ENCODE measurements at places on chromosomes 7 and 10.

- DNase-seq, result no peak
These were observed 70.4 kb upstream of the DNAJB12 start for GRCh38 chr10:72425133-72425532.

- DNase-seq, result no peak
These were observed 67.3 kb downstream of the VWA2 start for GRCh38 chr10:114306116-114306973.

DNA sequence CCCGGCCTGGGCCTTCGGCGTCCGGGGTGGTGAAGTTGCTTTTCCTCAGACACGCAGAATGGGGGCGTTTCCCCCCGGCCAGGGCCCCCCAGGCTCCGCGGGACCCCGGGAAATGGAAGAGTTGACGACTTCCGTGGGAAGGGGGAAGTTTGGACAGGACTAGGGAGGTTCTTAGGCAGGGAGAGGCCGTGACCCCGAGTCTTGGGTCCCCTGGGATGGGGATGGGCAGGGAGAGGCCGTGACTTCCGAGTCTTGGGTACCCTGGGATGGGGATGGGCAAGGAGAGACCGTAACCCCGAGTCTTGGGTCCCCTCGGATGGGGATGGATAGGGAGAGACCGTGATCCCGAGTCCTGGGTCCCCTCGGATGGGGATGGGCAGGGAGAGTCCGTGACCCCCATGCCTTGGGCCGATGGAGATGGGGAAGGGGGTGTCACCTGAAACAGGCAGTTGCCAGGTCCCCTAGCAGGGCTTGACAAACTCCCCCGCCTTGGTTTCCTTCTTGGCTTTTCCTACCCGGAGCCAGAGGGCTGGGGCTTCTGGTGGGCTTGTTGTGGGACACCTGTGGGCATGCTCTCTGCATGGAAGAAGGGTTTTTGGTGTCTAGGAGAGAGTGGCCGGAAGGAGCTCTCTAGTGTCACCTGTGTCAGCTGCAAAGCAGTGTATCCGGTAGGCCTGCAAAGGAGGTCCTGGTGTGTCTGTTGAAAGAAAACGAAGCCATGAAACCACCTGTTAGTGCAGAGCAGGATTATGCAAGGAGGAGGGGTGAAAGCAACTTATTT, 1.1 kb downstream of the TRRAP start:
- no peak for DNase-seq

DNA sequence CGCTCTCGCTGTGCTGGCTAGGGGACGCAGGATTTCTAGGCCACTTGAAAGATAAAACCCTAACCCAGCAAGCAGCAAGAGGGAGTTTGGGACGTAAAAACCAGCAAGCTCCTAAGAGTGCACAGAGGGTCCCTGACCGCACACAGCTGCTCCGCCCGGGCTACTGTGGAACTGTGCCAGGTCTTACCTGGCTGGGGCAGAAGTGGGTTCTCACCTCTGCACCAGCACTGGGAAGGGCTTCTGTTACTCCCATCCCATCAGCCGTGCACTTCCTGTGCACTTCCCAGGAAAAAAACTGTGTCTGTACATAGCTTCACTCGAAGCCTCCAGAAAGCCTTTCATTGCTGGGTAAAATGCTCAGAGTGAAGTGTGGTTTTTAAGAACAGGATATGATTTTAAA, 45.9 kb upstream of the PTF1A start:
- DNase-seq, result no peak

- no peak for DNase-seq
These were observed 32.9 kb upstream of the KMT2E start for GRCh38 chr7:104980841-104981671.

GRCh38 chr7:29090836-29091601, 55.3 kb downstream of the CPVL start:
- DNase-seq, result no peak

DNA sequence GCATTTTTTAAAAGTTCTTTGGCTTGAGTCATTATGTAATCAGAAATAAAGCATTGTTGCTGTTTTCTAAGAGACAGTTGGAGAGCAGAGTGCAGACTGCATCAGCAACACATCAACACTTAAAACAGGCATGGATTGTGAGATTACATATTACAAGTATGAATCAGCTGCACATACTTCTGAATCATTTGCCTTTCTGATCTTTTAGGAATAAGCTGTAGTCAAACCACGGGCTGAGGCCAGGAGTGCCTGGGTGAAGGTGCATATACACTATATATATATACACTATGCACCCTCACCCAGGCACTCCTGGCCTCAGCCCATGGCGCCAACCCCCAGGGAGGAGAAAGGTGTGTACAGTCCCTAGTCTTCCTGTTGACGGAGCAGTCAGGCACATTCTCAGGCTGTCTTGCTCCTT, 52.4 kb upstream of the DLX6 start:
- DNase-seq, result no peak

- DNase-seq, result no peak
These were observed 132.1 kb downstream of the INHBA start for GRCh38 chr7:41570766-41571165.

- DNase-seq, result no peak
These were observed 4.2 kb upstream of the ARHGAP12 start for GRCh38 chr10:31932838-31933237.

DNA sequence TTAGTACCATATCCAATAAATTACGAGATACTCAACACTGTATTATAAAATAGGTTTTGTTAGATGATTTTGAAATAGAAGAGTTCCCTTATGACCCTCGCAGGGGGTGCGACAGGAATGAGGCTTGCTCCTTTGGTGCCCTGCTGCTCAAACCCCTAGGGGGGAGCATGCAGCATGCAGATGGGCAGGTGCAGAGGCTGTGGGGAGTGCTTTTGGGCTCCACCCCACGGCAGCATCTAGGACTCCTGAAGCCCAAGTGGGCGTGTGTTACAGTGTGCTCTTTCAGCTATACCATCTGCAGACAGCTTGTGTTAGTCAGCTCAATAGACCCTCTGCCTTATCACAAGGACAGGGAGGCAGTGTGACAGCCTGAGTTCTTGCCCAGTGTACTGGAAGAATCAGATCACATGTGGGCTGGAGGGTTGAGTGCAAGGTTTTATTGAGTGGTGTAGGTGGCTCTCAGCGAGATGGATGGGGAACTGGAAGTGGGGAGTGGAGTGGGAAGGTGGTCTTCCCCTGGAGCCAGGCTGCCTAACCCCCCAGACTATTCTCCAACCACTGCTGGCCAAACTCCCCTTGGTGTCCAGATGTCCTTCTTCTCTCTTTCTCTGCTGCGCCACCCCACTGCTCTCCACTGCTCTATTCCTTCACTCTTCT, 3.1 kb upstream of the MRC1 start:
- no peak for DNase-seq

GRCh38 chr7:131328377-131329175, 900 bp downstream of the MKLN1 start:
- no peak for DNase-seq

GRCh38 chr7:159088016-159088865, 56.4 kb downstream of the VIPR2 start:
- no peak for DNase-seq

- no peak for DNase-seq
These were observed 44.8 kb downstream of the GNAT3 start for GRCh38 chr7:80467069-80467468.

DNA sequence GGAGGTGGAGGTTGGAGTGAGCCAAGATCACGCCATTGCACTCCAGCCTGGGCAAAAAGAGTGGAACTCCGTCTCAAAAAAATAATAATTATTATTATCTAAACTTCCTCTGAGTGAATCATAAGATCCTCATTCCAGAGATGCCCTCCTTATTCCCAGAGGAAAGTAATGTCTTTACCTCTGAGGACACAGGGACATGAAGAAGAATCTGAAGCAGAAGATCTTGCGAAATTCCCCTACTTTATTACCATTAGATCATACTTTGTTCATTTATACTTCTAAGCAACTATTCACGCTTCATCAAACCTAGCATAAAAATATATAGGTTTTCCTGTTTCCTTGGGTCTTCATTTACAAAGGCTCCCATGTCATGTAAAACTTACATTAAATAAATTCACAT, 143.1 kb downstream of the ETV1 start:
- DNase-seq, result no peak

DNA sequence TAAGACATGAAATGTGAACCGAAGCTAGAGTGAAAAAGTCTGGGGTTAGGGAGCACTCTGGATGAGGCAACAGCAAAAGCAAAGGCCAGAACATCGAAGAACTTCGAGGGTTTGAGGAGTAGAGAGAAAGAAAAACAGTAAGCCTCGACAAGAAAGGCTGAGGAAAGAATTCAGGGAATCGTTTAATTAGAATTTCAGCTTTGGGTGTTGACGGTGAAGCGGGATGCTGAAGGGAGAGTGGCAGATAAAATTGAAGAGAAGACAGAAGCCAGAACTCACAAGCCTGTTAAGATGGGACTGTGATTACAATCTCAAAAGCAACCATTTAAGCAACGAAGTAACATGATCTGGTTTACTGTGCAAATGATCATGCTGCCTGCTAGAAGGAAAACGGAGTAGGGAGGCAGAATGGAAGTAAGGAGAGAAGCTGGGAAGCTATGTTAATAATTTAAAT, 2.1 kb downstream of the TRDMT1 start:
- DNase-seq, result peak; percentile 14

DNA sequence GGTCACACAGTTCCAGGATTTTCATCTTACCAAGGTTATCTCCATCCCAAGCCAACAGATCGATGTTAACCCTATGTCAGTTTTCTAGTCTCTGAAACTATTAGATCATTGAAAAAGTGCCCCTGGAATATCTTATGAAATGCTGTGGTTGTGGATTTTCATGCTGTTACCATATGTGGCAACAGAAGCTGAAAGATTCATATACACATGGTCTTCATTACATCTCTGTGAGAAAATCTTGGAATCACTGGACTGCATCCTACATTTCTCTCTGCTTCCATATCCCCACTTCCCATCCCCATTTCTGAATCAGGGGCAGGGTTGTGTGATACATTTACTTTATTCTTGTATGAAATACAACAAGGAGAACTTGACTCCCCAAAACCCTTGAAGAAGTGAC, 146.1 kb downstream of the SLC16A9 start:
- DNase-seq, result no peak

DNA sequence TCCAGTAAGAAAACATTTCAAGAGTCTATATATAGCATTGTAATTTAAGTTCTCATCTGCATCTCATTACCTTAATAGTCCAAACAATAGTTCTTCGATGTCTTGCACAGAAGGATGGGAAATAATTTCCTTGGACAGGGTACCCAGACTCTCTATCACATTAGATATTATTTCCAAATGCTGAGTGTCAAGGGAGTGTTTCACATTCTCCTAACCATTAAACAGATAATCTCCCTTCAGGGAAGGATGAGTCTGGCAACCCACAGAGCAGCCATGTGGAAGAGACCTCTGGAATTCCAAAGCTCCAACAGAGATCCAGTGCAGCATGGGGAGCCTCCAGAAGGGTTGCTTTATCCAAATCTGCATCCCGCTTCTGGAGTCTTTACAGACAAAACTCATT, 89.6 kb downstream of the FZD1 start:
- no peak for DNase-seq

DNA sequence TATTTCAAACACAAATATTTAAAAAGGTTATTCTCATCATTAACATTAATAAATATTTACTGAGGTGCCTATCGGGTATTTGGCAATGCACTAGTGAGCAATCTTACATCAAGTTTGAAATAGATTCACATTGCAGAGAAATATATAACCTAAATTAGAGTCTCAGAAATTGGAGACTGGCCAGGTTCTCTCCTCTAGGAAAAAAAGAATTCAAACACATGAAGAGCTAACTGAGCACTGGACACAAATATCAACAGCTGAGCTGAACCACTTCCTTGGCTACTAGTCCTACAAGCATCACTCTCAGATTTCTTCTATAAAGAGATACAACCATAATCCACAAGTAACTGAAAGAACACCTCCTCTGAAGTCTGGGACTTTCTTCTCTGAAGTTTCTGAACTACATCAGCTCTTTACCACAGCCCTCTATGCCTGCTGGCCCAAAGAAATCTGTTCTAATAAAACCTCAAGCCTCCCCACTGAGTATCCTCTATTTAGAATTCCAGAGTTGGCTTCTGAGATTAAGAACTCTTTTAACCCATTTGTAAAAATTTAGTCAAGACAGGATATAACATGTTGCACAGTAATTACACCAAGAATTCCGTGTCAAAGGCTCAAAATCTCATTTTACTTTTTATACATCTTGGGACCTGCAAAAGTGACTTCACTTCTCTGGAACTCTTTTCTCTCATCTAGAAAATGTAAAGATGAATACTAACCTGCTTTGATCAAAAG, 45.2 kb downstream of the MTERF1 start:
- DNase-seq, result no peak

DNA sequence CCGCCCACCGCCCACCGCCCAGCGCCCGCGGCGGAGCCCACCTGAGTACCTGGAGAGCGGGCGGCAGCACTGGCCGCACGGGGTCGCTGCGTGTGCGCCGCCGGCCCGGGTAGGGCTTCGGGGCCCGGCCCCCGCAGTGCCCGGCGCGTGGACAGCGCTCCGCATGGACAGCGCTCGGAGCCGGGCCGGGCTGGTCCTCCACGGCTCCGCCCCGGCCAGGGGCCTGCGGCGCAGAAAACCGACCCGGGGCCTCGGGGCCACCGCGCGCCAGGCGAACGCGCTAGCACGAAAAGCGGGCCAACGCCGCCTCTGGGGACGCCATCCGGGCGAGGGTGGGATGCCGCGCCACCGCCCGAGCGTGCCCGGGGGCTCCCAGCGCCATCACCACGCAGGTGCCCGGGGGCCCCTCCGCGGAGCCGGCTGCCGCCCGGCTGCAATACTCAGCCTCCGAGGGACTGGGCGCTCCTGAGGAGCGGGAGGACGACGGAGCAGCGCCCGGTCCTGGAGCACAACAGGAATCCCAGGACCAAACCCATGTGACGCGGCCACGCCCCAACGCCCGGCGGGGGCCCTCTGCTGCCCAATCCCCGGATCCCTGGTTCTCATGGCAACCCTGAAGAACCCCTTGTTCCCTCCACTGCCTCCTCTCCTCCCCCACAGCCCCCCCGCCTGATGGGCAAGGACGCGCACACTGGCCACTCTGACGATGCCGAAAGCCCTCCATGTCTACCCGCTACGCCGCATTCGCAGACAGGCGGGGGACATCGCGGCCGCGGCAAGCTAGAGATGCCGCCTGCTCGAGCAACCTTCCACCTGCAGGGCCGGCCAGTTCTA, at the start of gene GRB10:
Gene GRB10, minus strand, starts transcription at position 522 of the 834 bp plus-strand sequence. CDS start 50,574 bp downstream, outside the sequence.
- no peak for DNase-seq

GRCh38 chr10:104872691-104873090, 231.6 kb downstream of the SORCS3 start:
- DNase-seq, result no peak

DNA sequence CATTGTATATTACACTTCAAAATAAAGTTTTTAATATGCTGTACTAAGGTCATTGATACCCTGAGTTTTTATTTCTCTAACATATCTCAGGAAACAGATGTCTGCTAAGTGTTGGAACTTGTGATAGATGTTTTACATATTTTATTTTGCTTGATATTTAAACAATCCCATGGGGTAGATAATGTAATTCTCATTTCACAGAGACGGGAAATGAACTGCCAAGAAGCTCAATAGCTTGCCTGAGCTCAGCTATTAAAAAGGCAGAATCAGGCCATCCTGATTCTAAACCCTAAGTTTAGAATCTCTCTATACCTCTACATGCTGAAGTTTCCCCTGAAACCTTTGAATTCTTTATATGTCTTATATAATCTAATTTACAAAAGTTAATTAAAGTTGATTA, 126.3 kb downstream of the LRRC18 start:
- no peak for DNase-seq

GRCh38 chr7:12879139-12879538, 191.7 kb downstream of the ARL4A start:
- DNase-seq, result no peak

- no peak for DNase-seq
These were observed 55.9 kb upstream of the PDZD8 start for GRCh38 chr10:117431160-117431559.

All from BE2C (cell line).